Bronchial smooth muscle cell (primary cell): ENCODE measurements at places on chromosomes 3 and 15. TPM values are rescaled to one million over a fixed set of nuclear protein-coding genes. Genes with fewer than 3 reads are reported as not detected.

The CAMKV gene
- not detected in 2 replicates for total RNA-seq

The ACKR4 gene
- 4.3 and 4.7 TPM in 2 replicates for total RNA-seq

The KPNA1 gene
- total RNA-seq: 18.9 and 22.6 TPM in 2 replicates

The SPINK8 gene
- not detected in 2 replicates for total RNA-seq

The STOML1 gene
- 12.3 and 13.4 TPM in 2 replicates for total RNA-seq

The ZNF502 gene
- 1.7 and 4.6 TPM in 2 replicates for total RNA-seq

The UCN2 gene
- total RNA-seq: 0.32 and 0.34 TPM in 2 replicates

The DAG1 gene
- 14.0 and 17.2 TPM in 2 replicates for total RNA-seq

The UBE2E2 gene
- total RNA-seq: 20.4 and 25.8 TPM in 2 replicates

The CFAP100 gene
- total RNA-seq: not detected in 2 replicates

The ASB14 gene
- total RNA-seq: 0.17 TPM in 1 of 2 replicates, not detected in the other

The NCBP2 gene
- 50.1 and 68.9 TPM in 2 replicates for total RNA-seq

The SUCLG2 gene
- 44.8 and 80.5 TPM in 2 replicates for total RNA-seq

The ACY1 gene
- total RNA-seq: 27.2 and 34.7 TPM in 2 replicates

The SLC22A13 gene
- total RNA-seq: under 0.01 and 0.09 TPM in 2 replicates

The GOLGA6L9 gene
- total RNA-seq: 1.7 and 2.7 TPM in 2 replicates

The DLL4 gene
- under 0.01 and 0.16 TPM in 2 replicates for total RNA-seq

The CCDC71 gene
- total RNA-seq: 18.8 and 19.5 TPM in 2 replicates

The GP5 gene
- under 0.01 and 0.09 TPM in 2 replicates for total RNA-seq

The LAMB2 gene
- 531 and 711 TPM in 2 replicates for total RNA-seq

The SEMA3B gene
- 31.7 and 36.9 TPM in 2 replicates for total RNA-seq

The GOLGA6L10 gene
- total RNA-seq: 0.86 and 1.1 TPM in 2 replicates

The CCR2 gene
- not detected in 2 replicates for total RNA-seq

The SPTBN5 gene
- total RNA-seq: 0.16 and 0.17 TPM in 2 replicates

The CCDC13 gene
- 0.86 and 0.95 TPM in 2 replicates for total RNA-seq

The FANCD2OS gene
- total RNA-seq: not detected in 2 replicates

The GRK7 gene
- total RNA-seq: not detected in 2 replicates

The LMAN1L gene
- not detected in 2 replicates for total RNA-seq

The ATP13A5 gene
- total RNA-seq: not detected in 2 replicates

The CSTA gene
- 1.6 and 6.6 TPM in 2 replicates for total RNA-seq
